ENCODE measurements at places on chromosomes 5 and 9. TPM values are rescaled to one million over a fixed set of nuclear protein-coding genes. Genes with fewer than 3 reads are reported as not detected.
A peak's percentile ranks its signal among the peaks of the same experiment; 100 is the strongest.

- DNase-seq: no peak
Measured at GRCh38 chr5:128378196-128378595, 159.8 kb downstream of the FBN2 start.

DNA sequence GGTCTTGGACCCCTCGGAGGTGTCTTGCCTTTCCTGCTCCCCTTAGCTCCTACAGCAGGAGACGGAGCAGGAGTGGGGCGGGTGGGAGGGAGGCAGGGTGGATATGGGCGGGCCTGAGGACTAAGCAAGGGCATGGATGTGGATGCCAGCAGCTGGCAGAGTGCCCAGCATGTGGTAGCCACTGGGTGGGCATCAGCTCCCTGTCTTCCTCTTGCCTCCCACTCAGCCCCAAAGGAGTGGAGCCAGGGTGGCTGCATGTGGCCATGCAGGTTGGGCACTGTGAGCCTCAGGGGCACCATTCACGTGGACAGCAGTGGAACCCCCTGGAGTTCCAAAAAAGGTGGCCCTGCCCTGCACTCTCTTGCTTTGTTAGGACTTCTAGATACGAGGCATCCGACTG lies 90.1 kb upstream of the TBCA start:
- no peak for DNase-seq

DNA sequence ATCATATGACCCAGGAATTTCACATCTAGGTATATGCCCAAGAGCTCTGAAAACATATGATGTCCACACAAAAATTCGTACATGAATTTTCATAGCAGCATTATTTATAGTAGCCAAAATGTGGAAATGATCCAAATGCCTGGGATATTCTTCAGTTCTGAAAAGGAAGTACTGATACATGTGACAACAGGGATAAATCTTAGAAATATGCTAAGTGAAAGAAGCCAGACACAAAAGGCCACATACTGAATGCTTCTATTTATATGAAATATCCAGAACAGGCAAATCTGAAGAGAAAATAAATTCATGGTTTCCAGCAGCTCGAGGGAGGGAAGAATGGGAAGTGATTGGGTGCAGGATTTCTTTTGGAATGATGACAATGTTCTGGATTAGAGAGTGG lies 16.8 kb upstream of the ZBTB43 start:
- no peak for DNase-seq

GRCh38 chr5:13919087-13919486 lies 25.4 kb downstream of the DNAH5 start:
- no peak for DNase-seq

GRCh38 chr5:150605546-150605945 lies 34.9 kb upstream of the SYNPO start:
- no peak for DNase-seq

- DNase-seq: no peak
Measured at GRCh38 chr5:57332361-57332760, 150.2 kb downstream of the ACTBL2 start.

DNA sequence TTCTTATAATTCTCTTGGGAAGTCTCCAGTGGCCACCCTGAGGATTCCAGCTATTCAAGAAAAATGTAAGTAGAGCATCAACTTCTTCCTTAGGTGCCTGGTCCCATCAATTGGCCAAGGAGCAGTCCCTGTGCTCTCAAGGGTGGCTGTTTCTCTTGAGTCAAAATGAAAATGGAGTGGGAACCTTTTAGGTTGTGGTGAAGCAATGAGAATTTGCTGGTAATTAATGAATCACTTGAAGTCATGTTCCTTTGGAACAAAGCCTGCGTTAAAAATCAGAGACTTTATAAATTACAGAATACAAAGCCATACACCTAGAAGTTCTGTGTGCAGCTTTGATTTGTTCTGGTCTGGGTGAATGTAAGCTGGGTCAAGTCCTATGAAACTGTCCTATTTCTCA lies 48.9 kb downstream of the IL31RA start:
- DNase-seq: no peak

DNA sequence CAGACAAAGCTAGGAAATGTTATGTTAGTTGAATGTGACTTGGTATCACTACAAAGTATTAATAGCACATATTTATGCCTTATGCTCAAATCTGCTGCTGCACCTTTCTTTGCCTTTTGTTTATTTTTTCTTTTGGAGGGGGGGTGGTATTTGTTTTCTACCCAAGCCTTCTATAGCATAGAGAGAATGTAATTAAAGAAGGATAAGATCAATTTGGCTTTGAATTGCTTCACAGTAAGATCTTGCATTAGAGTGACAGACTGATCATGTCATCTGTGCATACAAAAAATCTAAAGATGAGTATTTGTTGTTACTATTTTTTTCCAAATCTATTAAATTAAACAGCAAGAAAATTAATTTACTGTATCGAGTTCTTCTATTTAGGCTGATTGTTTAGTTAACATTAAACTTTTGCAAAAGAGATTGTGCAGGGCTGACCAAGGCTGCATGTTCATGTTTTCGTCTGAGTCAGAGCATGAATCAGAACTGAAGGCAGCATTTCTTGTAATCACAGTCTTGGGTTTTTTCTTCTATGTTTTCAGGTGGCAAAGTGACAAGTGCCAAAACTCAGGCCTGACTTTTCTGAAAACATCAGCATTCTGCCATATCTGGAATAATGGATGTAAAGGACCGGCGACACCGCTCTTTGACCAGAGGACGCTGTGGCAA lies 1007.1 kb upstream of the WWC1 start:
- no peak for DNase-seq

GRCh38 chr5:159385536-159385935 lies 55.2 kb upstream of the IL12B start:
- DNase-seq: no peak

- no peak for DNase-seq
Measured at GRCh38 chr5:174998131-174998730, 273.8 kb downstream of the MSX2 start.

GRCh38 chr9:92404042-92404836 lies at the start of gene OGN:
Gene OGN (minus strand): TSS chr9:92404578. CDS start chr9:92403407, 1,171 bp downstream.
- no peak for DNase-seq

- DNase-seq: no peak
Measured at GRCh38 chr5:36740259-36740898, 134.0 kb downstream of the SLC1A3 start.

DNA sequence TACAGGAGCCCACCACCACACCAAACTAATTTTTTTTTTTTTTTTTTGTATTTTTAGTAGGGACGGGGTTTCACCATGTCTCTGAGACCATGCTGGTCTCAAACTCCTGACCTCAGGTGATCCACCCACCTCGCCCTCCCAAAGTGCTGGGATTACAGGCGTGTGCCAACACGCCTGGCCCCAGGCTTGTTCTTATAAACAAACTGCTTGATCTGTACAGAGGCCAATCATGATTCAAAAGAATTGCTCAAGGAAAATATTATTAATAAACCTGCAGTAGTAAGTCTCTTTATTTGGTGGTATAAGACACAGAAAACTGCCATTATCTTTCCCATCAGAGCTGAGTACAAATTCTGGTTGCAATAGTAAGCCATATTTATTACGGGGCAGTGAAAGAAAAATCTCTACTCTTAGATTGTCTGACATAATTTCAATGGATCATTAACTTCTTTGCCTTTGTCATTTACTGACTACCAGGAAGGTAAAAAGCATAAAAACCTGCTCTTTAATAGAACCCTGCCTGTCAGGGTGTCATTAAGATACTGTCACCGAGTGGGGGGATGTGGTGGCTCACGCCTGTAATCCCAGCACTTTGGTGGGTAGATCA lies 33.3 kb downstream of the RASEF start:
- no peak for DNase-seq

- DNase-seq: no peak
Measured at GRCh38 chr9:125142560-125143376, 560 bp downstream of the SCAI start.

DNA sequence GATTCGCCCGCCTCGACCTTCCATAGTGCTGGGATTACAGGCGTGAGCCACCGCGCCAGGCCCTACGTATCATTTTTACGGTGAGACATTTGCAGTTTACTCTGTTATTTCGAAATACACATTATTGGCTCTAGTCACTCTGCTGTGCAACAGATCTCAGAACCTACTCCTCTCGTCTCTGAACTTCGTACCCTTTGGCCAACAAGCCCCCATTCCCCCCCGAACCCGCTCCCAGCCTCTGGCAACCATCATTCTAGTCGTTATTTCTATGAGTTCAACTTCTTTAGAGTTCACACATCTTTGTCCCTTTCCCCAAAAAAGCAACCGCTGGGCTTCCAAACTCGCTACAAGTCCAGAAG lies 735 bp downstream of the PTGR1 start:
- DNase-seq: peak; percentile 71

DNA sequence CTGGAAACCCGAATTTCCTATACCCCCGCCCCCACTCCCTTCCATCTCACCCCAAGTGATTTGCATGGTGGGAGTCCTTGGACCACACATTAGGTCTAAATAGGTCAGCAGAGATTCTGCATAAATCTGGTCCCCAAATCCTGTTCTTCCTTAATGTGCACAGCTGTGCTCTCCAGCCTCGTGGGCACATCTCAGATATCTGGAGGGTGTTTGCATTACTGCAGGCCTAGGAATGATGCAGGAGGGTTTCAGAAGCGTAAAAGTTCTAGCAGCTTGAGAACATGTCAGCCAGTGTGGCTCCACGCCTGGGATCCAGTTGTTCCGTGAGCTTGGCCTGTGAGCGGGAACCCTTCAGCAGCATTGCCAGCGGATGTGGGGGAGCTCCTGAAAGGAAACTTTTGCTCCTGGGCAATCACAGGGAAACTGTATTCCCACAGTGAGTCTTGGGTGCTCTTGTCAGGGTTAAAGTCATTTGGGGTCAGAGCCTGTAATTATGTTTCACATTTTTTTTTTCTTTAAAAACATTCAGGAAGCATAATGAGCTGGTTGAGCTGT lies 12.9 kb downstream of the ARHGAP26 start:
- DNase-seq: peak; percentile 43

- no peak for DNase-seq
Measured at GRCh38 chr9:136910901-136911245, 24.6 kb downstream of the TRAF2 start.

- DNase-seq: peak; percentile 5
Measured at GRCh38 chr9:133691191-133691590, 47.0 kb downstream of the SARDH start.

DNA sequence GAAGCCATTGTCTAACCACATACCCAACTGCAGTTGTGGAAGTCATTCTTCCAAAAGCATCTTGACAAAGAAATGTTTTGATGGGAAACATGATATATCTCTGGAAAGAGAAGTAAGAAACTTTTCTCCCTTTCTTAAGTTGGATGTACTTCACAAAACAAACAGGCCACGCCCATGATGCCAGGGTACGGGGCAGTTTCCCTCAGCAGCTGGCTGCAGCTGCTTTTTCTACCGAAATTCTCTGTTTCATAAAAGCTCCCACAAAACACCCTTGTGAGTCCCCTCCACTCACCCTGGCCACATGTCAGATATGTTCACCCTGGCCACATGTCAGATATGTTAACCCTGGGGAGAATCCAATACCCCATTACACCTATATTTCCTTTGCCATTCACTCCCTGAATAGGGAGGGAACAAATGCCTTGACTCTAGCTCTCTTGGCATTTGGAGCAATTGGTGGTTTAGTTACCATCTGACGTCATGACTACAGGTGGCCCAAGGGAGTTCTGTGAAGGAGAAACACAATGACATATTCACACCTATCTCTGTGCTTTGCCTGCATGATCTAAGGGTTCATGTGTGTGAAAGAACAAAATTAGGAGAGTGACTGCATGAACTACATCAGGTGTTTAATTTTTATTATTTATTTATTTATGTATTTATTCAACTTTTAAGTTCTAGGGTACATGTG lies 103.0 kb downstream of the AOPEP start:
- DNase-seq: no peak

ACOT12 gene
- not detected for polyA plus RNA-seq

KCNV2 gene
- not detected for polyA plus RNA-seq

FGD3 gene
- polyA plus RNA-seq: 0.68 TPM

KIF12 gene
- polyA plus RNA-seq: 0.03 TPM

TRIM36 gene
- polyA plus RNA-seq: 0.47 TPM

PCDHGA11 gene
- 0.21 TPM for polyA plus RNA-seq

IFNA21 gene
- polyA plus RNA-seq: not detected

All from psoas muscle (tissue), 8 donors.